Aorta (tissue), 5 donors: ENCODE measurements at places on chromosomes 7 and 10. TPM values are rescaled to one million over a fixed set of nuclear protein-coding genes. Genes with fewer than 3 reads are reported as not detected.

DNA sequence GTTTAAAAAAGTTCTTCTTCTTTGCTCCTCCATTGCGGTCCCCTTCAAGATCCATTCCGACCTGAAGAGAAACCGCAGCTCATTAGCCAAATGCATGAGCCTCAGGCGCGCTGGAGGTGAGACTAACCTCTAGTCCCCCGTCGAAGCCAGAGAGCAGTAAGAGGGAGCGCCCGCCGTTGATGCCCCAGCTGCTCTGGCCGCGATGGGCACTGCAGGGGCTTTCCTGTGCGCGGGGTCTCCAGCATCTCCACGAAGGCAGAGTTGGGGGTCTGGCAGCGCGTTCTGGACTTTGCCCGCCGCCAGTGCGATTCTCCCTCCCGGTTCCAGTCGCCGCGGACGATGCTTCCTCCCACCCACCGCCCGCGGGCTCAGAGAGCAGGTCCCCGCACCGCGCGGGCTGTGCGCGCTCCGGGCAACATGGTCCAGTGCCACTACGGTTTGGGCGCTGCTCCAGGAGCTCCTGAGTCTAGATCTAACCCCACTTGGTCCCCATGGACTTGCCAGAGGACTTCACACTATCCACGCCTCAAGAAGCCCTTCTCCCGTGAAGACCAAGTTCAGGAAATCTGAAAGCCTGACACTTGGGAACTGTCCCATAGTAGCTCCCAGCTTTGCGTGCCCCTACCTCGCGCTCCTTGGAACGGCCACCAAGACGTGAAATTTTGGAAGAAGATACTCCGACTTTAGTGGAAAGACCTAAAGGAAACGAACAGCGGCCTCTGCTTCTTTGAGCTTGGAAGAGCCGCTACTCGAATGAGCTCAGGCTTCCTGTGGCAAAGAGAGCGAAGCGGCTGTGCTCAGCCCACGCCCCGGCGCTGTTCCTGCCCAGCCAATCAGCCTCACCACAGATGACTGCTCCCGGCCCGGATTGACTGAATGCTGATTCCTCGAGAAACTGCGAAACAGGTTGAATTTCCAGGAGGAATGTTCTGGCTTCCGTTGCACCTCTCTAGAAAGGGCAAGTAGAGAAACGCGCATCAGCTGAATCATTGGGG lies at the start of gene ABCB1:
Gene ABCB1 (minus strand): TSS at position 755 of the 995 bp plus-strand sequence. CDS start 700 bp downstream, at position 55.
- peak; percentile 82 for DNase-seq

DNA sequence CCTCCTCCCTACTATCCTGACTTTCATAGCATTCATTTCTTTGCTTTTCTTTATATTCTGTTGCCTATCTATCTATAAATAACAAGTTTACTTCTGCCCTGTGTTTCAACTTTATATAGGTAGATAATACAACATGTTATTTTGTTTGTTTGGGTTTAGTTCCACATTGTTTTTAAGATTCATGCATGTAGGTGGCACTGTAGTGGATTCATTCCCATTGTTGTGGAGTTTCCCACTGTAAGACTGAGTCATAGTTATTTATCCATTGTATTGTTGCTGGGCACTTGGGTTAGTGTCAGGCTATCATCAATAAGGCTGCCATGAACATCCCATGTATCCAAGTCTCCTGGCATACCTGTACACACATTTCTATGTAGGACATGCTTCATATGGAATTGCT lies 127.7 kb downstream of the ARHGAP22 start:
- no peak for DNase-seq

Gene POLR1F
- total RNA-seq, result 14.1 TPM

DNA sequence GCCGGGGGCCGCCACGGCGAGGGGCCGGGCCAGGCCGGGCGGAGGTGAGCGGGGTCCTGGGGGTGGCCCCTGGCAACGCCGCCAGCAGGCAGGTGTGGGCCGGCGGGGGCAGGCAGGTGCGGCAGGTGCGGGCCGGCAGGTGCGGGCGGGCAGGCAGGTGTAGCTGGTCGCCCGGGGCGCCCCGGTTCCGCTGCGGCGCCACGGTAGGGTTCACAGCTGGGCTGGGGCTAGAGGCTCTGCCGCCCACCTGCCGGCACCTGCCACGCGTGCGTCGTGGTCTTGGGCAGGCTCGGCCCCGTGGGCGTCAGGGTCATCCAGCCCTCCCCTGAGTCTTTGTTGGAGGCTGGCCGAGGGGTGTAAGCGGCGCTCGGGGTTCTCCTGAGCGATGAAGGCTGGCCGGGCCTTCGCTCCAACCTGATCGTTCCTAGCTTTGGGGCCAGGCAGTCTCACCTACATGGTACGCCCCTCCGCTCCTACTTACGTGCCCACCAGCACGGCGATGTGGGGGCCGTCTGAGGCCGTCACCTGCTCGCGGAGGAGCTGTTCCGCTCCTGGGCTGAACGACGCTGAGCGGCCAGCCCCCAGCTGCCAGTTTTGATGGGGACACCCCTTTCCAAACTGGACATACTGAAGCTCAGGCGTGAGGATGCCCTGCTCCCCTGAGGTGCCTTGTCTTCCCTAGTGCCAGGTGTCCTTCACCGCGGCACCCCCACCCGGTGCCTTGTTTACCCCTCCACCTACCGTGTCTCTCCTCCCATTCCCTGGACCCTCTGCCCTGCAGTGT lies 493 bp downstream of the ZMIZ2 start:
- DNase-seq, result peak; percentile 74

DNA sequence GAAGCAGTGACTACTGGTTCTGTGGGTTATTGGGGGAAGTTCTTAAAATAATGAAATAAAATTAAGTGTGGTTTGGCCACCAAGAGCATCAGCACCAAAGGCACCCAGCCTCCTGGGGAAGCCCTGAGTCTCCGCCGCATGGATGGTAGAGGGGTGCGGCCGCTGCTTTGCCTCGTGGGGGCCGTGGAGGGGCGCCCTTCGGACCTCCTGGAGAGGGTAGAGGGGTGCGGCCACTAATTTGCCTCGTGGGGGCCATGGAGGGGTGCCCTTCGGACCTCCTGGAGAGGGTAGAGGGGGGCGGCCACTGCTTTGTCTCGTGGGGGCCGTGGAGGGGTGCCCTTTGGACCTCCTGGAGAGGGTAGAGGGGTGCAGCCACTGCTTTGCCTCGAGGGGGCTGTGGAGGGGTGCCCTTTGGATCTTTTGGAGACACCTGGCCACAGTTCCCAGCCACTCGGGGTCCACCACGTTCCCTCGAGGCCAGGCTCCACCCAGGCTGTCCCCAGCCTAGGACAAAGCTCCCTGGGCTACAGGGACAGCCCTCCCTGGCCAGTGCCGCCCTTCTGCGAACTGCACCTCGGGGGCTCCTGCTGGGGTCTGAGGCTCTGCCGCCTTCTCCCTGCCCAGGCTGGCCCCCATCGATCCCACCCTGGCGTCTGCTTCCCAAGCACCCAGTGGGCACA lies 535.1 kb downstream of the PTPRN2 start:
- no peak for DNase-seq

DNA sequence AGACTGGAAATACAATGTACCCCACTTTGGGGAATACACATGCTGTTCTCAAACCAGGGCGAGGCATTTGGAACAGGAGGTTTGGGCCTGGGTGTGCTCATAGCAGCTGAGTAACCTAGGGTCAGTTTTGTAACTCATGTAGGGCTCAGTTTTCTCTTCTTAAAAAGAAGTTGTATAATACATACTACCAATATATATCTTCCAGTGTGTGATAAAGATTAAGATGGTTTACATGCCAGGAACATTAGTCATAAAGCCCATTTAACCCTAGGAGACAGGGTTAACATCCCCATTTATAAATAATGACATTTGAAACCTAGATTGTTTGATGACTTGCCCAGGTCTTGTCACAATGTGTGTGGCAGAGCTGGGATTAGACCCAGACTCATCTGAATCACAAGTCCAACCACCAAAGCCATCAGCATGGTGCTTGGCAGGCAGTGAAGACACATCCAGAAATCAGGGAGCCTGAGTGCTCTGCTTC lies 6.0 kb downstream of the AKR1B10 start:
- DNase-seq, result no peak

DNA sequence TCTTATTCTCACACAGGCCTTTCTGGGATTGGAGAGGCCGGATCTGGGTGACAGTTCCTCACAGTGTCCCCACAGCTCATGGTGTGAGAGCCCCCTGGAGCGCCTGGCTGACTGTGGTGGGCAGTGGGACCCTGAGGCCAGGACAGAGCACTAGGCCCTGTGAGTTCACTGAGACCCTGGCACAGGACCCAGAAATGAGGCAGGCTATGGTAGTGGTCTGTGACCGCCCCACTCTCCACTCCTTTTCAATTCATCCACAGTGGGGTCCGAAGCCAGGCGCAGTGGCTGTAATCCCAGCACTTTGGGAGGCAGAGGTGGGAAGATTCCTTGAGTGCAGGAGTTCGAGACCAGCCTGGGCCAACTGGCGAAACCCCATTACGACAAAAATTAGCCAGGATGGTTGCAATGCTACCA lies 95.9 kb upstream of the TNRC18 start:
- DNase-seq, result no peak

Gene ASZ1
- total RNA-seq, result not detected

DNA sequence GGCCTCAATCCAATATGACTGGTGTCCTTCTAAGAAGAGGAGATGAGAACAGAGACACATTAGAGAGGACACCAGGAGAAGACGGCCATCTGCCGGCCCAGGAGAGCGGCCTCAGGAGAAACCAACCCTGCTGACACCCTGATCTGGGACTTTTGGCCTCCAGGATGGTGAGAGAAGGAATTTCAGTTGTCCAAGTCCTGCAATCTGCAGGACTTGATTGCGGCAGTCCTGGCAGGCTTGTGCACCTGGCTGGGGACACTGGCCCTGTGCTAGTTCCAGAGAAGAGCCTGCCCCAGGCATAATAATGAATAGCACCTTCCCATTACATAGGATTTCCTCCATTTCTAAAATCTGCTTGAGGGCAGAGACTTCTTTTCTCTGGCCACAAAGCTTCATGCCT lies 409.9 kb upstream of the SHH start:
- no peak for DNase-seq

DNA sequence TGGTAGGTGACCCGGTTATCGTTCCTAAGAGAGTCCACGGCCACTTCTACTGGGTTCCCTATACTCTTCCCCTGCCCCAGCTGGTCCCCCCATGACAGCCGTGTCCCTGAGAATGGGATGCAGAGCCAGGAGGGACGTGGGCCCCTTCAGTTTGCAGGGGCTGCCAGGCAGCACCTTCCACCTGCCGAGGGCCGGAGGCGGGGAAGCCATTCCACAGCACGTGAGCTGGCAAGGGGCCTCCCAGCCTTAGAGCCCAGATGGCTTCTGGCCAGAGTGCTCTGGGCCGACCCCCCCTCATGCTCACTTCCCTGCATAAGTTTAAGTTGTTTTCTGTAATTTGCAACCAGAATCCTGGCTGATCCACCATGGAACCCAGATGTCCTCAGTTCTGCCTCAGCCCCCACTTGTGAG lies 39.0 kb downstream of the DIP2C start:
- DNase-seq, result no peak

DNA sequence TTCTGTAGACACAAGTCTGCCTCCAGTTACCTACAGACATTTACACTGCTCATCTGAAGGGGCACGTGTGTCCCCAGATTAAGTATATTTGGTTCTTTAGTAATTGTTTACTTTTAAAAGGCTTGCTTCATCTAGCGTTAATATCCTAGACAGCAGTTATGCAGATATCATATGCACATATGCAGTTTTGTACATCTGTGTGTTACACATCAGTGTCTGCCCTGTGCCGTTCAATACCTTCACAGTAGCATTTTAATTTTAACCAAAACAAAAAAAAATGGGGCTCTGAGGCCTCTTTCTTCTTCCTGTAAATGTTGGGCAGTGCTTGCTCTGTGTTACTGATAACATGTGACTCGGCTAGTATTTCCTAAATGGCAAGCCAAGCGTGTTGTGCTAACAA lies 331.4 kb upstream of the MGMT start:
- DNase-seq, result no peak

GRCh38 chr7:131173145-131173890 lies 154.4 kb upstream of the MKLN1 start:
- no peak for DNase-seq
